ENCODE measurements at places on chromosomes 11 and 22.
A peak's percentile ranks its signal among the peaks of the same experiment; 100 is the strongest.

- no peak for DNase-seq
Measured at GRCh38 chr11:122103726-122104125, 12.3 kb downstream of the BLID start.

DNA sequence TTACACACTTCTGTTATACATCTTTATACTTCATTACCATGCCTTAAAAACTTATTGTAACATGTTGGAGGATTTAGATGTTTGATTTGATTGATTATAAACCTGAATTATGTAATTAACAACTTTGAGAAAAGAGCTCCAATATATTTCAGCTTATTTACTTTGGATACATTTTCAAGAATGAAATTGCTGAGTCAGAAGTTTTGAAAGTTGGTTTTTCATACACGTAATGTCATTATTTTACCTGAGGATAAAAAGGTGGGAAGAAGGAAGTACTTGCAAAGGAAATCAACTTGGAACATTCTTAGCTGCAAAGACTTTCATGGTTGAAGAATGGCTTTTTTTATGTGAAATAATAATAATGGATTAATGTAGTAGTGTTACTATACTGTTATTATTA lies 677.2 kb downstream of the FAM181B start:
- DNase-seq, result no peak

DNA sequence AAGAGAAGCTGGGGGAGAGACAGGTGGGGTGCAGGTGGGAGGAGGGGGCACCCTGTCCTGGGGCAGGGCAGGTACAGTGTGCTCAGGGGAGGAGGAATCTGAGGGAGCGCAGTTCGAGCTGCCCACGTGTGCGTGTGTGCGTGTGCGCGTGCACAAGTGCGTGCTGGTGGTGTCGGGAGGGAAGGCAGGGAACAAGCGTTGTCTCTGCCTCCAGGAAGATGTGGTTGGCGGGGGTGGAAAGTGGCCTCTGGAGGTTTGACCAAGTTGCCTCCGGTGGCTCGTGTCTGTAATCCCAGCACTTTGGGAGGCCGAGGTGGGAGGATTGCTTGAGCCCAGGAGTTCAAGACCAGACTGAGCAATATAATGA lies 49.9 kb upstream of the THY1 start:
- no peak for DNase-seq

GRCh38 chr22:38950527-38951295 lies 6.7 kb upstream of the APOBEC3A start:
- DNase-seq, result peak; percentile 92

GRCh38 chr22:46638601-46639431 lies 18.6 kb downstream of the GRAMD4 start:
- DNase-seq, result peak; percentile 5

GRCh38 chr11:86056351-86056854 lies 12.5 kb downstream of the PICALM start:
- no peak for DNase-seq

DNA sequence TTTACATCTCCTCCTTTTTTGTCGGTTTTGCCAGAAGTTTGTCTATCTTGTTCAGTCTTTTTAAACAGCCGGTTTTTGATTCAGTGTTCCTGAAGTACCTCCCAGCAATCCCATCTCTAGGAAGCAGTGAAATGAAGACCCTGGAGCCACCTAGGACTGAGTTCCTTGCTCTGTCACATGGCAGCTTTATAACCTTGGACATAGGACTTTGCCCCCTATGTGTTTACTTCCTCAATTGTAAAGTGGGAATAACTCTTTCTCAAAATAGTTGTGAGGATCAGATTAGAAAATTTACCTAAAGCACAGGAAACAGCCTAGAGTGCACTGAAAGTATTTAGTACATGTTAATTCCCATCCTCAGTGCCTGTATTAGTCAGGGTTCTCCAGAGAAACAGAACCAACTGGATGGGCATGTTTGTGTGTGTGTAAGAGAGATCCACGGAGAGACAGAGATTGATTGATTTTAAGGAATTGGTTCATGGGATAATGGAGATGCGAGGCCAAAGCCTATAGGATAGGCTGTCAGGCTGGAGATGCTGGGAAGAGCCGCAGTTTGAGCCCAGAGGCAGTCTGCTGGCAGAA lies 20.0 kb downstream of the FAM83F start:
- DNase-seq, result no peak
